ENCODE measurements at places on chromosomes 7 and 10.

DNA sequence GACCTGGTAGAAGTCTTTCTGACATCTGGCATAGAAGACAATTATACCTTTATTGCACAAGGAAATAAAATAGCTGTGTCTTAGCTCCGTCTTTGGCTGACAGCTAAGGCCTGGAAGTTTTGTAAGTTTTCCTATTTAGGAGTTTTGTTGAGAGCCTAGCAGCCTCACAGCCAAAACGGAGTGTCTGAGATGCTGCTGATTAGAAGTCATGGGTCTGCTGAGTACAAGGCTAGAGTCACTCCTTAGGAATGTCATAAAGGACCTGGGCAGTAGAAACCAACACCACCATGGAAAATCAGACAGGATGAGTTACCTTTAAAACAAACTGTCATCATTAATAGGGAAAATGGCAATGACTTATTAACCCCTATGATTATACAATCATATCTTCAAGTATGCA is 442.5 kb downstream of the KCNMA1 start:
- H3K4me3 ChIP-seq = no peak overlapping the region
- DNase-seq = peak; percentile 61
- no peaks in the 10 kb centered on the region for H3K4me1 ChIP-seq
- peak overlapping the region; percentile 64 for H3K27ac ChIP-seq

GRCh38 chr7:129427526-129428045 is 6.6 kb upstream of the STRIP2 start:
- no peak overlapping the region for H3K4me3 ChIP-seq
- H3K27ac ChIP-seq = no peak overlapping the region
- H3K36me3 ChIP-seq = peaks cover 15% of the 10 kb centered on the region
- H3K27me3 ChIP-seq = no peaks in the 10 kb centered on the region
- H3K4me1 ChIP-seq = no peaks in the 10 kb centered on the region
- no peak for DNase-seq

DNA sequence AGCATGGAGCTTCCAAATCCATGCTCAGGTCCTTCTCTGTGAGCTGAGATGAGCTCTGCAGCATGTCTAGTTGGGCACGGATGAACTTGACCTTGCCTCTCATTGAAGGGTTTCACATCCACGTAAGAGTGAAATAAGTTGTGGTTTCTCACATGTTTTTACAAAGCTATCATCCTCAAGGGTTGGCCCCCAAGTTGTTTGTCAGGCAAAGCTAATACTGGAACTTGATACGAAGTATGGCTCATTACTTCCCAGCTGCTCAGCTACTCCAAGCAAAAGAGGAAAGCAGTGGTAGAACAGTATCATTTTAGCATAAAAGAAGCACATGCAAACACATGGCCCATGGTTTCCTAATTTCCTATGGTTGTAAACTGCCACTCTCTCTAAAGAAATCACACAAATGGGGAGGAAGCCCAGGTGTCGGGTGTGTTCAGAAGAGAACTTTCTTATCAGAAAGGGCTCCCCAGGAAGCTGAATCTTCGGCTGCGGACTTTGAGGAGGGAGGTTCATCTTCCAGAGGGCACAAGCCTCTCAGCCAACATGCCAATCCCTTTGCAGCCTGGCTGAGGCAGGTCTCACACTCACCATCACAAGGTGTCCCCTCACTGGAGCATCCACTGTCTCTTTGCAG is 45.3 kb downstream of the PDLIM1 start:
- peaks cover 65% of the 10 kb centered on the region for H3K36me3 ChIP-seq
- no peaks in the 10 kb centered on the region for H3K27me3 ChIP-seq
- peaks cover 7% of the 10 kb centered on the region for H3K4me1 ChIP-seq
- H3K27ac ChIP-seq = no peak overlapping the region
- H3K4me3 ChIP-seq = no peak overlapping the region
- no peak for DNase-seq

GRCh38 chr10:130959752-130960195 is 351.7 kb downstream of the TCERG1L start:
- DNase-seq = no peak
- no peak overlapping the region for H3K4me3 ChIP-seq
- H3K4me1 ChIP-seq = no peaks in the 10 kb centered on the region
- no peak overlapping the region for H3K27ac ChIP-seq
- peaks cover 23% of the 10 kb centered on the region for H3K27me3 ChIP-seq

- no peaks in the 10 kb centered on the region for H3K27me3 ChIP-seq
- no peak overlapping the region for H3K4me3 ChIP-seq
- H3K36me3 ChIP-seq = no peaks in the 10 kb centered on the region
- H3K27ac ChIP-seq = no peak overlapping the region
These were observed 184.9 kb downstream of the PPP1R9A start for GRCh38 chr7:95092324-95092723.

GRCh38 chr10:642186-642890 is 47.1 kb downstream of the DIP2C start:
- no peaks in the 10 kb centered on the region for H3K36me3 ChIP-seq
- H3K27ac ChIP-seq = no peak overlapping the region
- DNase-seq = peak; percentile 59
- H3K27me3 ChIP-seq = no peaks in the 10 kb centered on the region
- H3K4me3 ChIP-seq = no peak overlapping the region

DNA sequence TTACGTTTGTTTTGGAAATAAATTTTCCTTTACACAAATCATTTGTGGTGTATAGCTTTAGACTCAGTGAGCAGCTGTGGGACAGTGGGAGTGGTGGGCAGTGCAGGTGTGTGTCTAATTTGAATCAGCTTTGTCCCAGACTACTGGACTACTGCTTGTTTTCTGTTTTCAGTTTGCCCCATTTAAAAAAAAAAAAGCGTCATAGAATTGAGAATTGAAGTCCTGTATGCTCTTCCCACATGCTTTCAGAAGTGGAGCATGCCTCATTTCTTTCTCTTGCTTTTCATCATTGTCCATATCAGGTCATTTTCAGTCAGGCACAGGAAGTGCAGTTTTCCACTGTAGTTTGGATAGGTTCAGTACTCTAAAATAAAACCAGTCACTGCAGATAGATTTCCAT is 66.1 kb downstream of the SHH start:
- H3K36me3 ChIP-seq = peaks cover 45% of the 10 kb centered on the region
- no peaks in the 10 kb centered on the region for H3K27me3 ChIP-seq
- DNase-seq = no peak
- no peak overlapping the region for H3K4me3 ChIP-seq

- no peaks in the 10 kb centered on the region for H3K36me3 ChIP-seq
- H3K4me1 ChIP-seq = no peaks in the 10 kb centered on the region
- no peak overlapping the region for H3K4me3 ChIP-seq
These were observed 3.5 kb upstream of the AKR1D1 start for GRCh38 chr7:138072726-138073125.

DNA sequence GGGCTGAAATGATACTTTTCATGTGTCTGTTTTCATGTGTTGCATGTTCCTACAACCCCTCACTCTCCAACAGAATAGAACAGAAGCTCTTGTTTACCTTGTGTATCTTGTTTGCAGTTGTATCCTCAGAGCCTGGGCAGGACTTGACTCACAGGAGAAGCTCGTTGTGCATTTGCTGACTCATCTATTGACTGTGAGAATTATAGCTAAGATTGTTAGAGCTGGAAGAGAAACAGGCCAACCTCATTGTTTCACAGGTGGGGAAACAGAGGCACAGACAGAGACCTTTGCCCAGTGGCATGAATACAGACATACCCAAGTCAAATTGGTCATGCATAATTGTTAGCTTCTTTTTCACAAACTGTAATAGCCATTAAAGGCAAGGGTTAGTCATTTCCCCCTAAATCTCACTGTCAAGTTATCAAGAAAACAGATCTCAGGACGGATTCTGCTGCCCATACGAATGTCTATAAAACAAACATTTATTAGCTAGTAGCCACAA is 4.6 kb upstream of the TSPAN15 start:
- peaks cover 5% of the 10 kb centered on the region for H3K27me3 ChIP-seq
- no peak overlapping the region for H3K4me3 ChIP-seq
- DNase-seq = no peak
- peak overlapping the region; percentile 94 for H3K27ac ChIP-seq
- no peaks in the 10 kb centered on the region for H3K36me3 ChIP-seq
- peaks cover 44% of the 10 kb centered on the region for H3K4me1 ChIP-seq

GRCh38 chr7:72278550-72278949 is 133.6 kb downstream of the CALN1 start:
- no peaks in the 10 kb centered on the region for H3K36me3 ChIP-seq
- no peak for DNase-seq
- no peaks in the 10 kb centered on the region for H3K27me3 ChIP-seq
- no peak overlapping the region for H3K4me3 ChIP-seq
- H3K4me1 ChIP-seq = no peaks in the 10 kb centered on the region

DNA sequence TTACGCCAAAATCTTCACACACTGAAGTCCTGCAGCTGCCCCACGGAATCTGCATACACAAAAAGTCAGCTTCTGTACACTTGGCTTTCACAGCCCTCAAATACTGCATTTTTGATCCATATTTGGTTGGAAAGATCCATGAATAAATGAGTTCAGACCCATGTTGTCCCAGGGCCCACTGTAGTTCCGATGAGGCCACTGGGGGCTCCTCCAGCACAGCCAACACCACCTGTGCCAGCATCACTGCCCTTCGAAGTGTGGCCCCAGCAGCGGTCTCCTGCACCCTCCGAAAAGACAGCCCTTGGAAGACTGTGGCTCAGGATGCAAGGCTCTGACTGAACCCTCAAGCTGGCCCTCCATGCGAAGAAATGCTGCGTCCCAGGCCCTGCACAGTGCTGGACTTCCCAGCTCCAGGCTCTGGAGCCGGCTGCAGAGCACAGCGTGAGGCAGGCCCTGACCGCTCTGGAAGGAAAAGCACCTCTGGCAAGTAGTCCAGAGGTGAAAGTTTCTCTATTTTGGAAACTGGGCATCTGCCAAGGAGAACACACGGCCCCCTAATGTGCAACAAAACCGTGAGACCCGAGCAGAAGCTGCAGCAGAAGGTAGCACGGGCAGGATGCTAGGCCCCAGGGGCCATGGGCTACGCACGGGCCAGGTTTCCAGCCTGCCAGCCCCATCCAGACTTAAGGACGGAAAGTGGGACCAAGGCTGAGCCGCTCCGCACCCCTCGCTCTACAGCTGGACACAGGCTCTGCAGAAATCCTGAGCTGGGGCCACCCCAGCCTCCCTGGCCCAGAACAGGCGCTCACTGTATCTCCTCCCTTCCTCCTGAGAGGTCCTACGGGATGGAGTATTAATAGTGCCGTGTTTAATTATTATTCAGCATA is 62.6 kb downstream of the PTPRN2 start:
- H3K36me3 ChIP-seq = no peaks in the 10 kb centered on the region
- no peaks in the 10 kb centered on the region for H3K4me1 ChIP-seq
- no peak overlapping the region for H3K4me3 ChIP-seq
- no peak for DNase-seq
- no peaks in the 10 kb centered on the region for H3K27me3 ChIP-seq
- no peak overlapping the region for H3K27ac ChIP-seq

- no peak overlapping the region for H3K27ac ChIP-seq
- no peak overlapping the region for H3K4me3 ChIP-seq
- H3K36me3 ChIP-seq = no peaks in the 10 kb centered on the region
- DNase-seq = no peak
- H3K4me1 ChIP-seq = no peaks in the 10 kb centered on the region
These were observed 96.3 kb downstream of the GNAT3 start for GRCh38 chr7:80415522-80415921.

DNA sequence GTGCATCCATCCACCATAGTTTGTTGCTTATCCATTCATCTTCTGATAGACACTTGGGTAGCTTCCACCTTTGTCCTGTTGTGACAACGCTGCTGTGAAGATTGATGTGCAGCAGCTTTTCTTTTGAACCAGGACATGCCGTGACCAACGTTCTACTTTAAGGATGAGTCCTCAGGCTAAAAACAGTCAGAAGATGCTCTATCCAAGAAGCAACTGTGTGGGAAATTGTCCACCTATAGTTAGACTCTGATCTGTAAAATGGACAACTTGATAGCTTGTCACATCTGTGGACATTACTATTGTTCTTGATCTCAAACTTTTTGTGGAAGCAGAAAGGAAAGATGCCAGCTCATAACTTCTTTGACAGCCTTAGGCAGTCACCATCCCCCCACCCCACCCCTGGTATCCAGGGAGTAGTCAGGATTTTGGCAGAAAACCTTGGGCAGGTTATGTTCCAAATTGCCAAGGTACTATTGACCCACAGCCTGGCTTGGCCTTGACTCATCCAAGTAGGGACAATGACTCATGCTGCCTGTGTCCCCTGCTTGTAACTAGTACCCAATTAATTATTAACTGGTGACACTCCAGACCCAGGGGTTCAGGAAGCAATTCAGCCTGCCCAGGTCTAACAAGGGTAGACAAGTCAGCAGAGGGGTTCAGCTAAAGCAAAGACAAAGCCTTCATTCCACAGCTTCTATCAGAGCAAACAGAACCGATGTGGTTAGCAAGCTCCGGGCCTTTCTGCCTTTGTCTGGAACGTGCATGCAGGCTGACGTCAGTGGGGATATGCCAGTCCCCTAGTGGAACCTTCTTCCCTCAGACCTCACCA is 99.6 kb upstream of the ANLN start:
- H3K27ac ChIP-seq = peak overlapping the region; percentile 89
- no peaks in the 10 kb centered on the region for H3K36me3 ChIP-seq
- H3K4me1 ChIP-seq = peaks cover 34% of the 10 kb centered on the region
- no peak overlapping the region for H3K4me3 ChIP-seq

- no peak overlapping the region for H3K27ac ChIP-seq
- peaks cover 13% of the 10 kb centered on the region for H3K4me1 ChIP-seq
- H3K36me3 ChIP-seq = peaks cover 4% of the 10 kb centered on the region
- H3K27me3 ChIP-seq = no peaks in the 10 kb centered on the region
- H3K4me3 ChIP-seq = no peak overlapping the region
- DNase-seq = no peak
These were observed 246.8 kb downstream of the CELF2 start for GRCh38 chr10:11264296-11265048.

DNA sequence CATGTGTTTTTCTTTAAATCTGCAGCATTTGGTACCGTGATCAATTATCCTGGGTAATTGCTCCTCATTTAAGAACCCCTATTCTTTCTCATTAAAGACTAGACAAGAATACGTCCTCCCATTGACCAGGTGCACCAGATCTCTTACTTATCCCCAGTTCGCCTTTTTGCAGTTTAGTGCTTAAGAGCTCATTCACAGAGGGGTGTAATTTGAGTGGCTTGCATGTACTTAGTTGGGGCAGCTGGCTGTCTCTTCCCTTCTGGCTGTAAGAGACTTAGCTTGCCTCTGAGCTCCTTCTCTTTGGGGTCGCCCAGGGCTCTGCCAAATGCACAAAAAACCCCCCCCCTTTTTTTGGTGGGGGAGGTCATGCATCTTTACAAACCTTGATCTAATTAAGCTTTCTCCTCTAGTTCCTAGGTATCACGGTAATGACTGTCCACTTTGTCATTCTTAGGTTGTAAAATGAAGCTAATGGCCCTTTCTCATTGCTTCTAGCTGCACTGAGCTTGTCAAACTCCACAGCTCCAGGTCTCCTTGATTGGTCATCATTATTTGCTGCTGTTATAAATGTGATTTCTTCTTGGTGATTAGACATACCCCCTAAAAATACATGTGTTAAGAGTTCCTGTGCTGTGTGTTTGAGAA is 26.3 kb downstream of the GAD2 start:
- H3K27me3 ChIP-seq = no peaks in the 10 kb centered on the region
- no peak overlapping the region for H3K4me3 ChIP-seq
- no peak for DNase-seq
- H3K27ac ChIP-seq = no peak overlapping the region
- no peaks in the 10 kb centered on the region for H3K4me1 ChIP-seq

Measured in stomach (tissue), 19 donors.